ENCODE measurements at places on chromosomes 11 and 22.
A peak's percentile ranks its signal among the peaks of the same experiment; 100 is the strongest.

- no peak for DNase-seq
Observed at GRCh38 chr22:44972363-44973083, 37.3 kb downstream of the PHF21B start.

- no peak for DNase-seq
Observed at GRCh38 chr11:12618743-12619540, 55.3 kb upstream of the TEAD1 start.

GRCh38 chr11:84292006-84292405 lies 1005.8 kb upstream of the CCDC90B start:
- DNase-seq, result no peak

DNA sequence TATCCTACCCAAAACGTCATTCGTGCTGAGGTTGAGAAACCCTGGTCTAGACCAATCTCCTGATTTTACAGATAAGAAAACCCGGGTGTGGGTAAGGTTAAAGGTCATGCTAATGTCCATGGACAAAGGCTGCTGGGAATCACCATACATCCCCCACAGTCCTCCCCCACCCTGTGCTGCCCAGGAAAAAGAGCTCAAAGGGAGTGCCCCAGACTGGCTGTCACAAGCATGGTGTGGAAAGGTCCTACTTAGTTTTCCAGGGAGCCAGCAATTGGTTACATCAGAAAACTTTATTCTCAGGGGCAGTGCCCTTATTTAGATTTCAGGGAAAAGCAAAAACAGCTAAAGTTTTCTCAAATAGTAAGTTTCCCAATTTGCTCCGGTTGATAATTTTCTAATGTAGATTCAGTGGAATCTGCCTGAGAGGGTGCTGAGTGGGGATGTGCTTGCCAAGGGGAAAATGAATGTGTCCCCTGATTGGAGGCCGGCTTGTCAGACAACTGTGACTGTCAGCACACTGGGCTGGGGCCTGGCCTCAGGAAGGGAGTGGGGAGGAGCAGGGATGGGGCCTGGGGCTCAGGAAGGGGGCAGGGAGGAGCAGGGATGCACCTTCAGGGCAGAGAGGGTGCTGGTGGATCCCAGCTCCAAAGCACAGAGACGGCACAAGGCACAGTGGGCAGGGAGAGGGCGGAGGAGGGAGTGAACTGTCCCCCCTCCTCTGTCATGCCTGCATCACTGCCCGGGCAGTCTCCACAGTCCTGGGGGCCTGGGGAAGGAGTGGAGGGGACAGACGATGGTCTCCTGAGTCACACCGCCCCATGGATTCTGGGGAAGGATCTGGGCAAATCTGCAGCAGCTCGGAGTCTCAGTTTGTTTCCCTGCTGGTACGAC lies 263.6 kb downstream of the KIRREL3 start:
- no peak for DNase-seq

DNA sequence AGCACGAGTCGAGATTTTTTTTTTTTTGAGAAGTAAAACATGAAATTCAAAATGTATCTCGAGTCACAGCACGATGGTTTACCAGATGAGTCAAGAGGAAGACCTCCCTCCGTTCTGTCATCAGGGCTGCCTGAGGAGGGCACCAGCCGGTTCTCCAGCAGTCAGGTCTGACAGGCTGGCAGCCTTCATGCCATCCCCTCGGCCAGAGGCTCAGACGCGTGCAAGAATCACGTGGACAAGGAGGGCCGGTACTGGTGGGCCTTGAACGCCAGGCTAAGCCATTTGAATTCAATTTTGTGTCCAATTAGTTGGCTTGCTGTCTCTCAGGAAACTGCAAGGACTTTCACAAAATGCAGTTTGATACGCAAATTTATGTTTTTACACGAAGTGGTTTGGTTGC lies 1412.2 kb downstream of the BRD1 start:
- DNase-seq, result peak; percentile 47

GRCh38 chr11:35040221-35040942 lies 98.6 kb upstream of the CD44 start:
- no peak for DNase-seq

DNA sequence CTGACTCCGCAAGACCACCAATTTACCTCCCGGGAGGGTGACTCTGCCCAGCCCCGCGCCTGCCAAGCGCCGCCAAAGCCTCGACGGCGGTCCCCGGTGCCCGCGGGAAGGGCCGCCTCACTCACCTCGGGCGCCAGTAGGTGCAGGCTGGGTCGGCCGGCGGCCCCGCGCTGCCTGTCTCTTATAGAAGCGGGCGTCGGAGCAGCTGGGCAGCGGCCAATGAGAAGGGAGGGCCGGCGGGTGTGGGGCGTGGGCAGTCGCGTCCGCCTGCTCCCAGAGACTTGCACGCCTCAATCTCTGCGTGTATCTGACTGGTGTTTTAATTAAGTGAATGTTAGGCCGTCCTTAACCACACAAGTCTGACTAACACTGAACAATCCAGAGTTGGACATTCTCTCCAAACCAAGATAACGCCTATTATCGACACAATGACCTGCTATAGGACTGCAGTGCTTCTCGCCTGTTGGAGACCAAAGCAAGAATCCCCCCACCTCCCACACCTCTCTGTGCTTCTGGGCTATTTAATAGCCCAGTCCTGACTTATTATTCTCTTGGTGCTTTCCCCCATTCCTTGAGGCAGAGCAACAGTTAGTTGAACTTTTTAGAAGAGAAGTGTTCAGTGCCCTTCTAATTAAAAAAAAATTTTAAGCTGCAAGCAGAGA lies at the start of gene TPH1:
TPH1 (minus strand) TSS at position 154 of the 662 bp plus-strand sequence. CDS start 5,507 bp downstream, outside the sequence.
- no peak for DNase-seq

DNA sequence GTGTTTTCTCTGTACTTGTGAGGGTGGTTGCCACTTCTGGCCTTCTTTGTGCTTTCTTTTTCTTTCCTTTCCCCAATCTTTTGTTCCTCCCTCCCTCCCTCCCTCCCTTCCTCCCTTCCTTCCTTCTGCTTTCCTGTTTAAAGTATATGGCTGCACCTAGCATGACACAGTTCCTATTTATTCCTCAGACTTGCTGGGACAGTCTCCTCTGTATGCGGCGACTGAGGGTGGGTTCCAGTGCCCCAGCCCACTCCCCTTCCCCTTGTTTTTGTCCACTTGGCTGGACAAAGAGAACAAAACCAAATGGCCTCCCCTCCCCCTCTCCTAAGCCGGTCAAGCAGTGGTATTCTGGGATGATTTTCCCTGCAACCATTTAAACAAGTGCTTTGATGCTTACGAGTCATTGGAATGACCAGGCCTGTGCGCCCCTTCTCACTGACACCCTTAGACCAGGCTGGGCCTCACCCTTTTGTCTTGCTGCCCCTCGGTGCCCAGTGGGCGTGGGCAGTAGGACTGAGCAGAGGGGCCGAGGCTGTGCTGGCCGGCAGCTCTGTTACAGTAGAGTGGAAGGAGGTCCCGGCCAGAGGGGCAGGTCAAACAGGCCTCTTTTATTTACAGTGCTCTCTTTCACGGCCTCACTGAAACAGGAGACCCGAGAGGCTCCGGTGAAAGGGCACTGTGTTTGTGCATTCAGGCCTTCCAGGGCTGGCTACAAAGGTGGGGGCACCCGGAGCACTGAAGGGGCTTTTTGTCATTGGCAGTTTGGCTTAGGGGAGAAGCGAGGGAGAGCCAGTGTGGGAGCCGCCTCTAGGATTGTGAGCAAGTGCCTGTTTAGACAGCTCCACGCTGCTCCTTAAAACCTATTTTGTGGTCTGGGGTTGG lies 32.2 kb downstream of the ZBTB16 start:
- no peak for DNase-seq

- DNase-seq, result no peak
Observed at GRCh38 chr22:40329466-40329865, 16.8 kb upstream of the ADSL start.

GRCh38 chr11:8754241-8754640 lies 71.6 kb downstream of the RPL27A start:
- no peak for DNase-seq

DNA sequence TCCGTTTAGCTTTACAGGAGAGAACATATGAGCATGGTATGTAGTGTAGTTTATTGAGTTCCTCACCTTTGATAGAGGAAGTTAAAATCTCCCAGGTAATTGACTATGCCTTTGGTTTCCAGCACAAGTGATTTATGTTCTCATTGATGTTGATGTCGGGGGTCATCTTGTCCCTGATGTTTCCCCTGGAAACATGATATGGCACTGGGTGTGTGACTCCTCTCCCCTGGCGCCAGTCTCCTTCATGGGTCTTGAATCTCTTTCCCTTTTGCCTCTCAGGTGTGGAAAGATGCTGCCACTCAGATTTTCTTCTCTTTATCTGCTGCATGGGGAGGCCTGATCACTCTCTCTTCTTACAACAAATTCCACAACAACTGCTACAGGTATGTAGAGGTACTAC lies 28.3 kb downstream of the SLC6A5 start:
- DNase-seq, result no peak

DNA sequence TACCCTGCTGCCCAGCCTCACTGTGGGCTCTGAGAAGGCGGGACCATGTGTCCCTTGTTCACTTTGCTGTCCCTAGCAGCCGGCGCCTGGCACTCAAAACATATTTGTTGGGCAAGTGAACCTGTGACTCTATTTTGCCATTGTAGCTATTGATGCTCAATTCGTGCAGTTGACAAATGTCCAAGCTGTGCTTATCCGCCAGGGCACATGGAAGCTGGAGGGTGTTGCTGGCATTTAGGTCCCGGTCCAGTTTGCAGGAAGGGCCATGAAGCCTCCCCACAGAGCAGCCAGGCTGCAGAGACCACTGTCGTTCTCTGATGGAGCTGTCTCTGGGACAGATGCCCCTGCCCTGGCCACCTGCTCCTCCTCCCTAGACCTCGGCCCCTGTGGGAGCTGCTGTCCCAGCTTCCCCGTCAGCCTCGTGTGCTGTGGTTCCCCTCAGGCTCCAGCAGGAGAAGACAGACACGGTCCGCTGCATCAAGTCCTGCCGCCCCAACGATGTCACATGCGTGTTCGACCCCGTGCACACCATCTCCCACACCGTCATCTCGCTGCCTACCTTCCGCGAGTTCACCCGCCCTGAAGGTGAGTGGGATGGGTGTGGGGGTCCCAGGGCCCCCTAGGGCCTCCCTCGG lies 71.5 kb downstream of the FBLN1 start:
- no peak for DNase-seq

GRCh38 chr11:61632096-61632495 lies 48.1 kb upstream of the DAGLA start:
- DNase-seq, result no peak

Measured in coronary artery (tissue), 2 donors.